ENCODE measurements at places on chromosomes 11 and 22.

DNA sequence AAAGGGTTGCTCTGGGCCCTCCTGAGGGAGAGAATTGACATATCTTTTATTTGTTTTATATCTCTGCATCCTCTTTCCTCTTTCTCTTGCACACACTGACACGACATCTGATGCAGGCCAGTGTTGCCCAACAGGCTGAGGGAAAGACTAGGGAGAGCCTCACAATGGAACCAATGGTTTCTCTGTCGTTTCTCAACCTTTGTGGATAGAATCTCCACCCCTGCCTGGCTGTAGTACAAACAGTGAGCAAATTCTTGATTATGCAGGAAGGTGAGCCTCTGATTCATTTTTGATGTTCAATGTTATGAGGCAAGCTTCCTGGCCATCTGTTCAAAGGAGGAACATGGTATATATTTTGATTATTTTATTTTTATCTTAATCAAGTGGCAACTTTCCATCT, 49.8 kb upstream of the PLET1 start:
- DNase-seq, result no peak

DNA sequence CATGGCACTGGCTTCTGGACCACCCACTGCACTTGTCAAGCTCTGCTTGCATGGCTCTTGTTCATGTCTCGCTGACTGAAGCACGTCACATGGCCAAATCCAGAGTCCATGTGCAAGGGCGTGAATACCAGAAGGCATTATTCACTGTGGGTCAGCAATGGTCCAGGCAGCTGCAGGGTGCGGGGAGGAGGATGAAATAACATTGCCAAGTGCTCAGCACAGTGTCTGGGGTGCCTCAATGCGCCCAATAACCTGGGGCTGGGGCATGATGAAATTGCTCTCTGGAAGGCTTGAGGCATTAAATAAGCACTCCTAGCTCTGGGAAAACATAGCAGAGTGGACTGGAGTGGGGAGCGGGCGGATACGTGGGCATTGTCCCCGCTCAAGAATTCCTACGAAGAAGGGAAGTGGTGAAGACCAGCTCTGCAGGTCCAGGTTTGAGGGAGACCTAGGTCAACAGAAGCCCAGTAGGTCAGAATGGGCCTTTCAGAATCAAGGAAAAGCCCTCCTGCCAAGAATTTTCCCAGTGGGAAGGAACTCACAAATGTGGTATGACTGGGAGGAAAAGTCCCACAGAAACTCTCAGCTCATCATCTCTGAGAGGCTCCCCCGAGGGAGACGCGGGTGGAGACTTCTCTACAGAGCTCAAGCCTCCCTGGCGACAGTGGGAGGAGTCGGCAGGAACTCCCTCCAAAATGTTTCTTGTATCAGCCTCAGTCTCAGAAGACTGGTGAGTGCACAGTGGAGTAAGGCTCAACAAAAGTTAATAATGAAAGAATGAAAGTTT, 15.3 kb upstream of the ACCSL start:
- DNase-seq, result no peak

DNA sequence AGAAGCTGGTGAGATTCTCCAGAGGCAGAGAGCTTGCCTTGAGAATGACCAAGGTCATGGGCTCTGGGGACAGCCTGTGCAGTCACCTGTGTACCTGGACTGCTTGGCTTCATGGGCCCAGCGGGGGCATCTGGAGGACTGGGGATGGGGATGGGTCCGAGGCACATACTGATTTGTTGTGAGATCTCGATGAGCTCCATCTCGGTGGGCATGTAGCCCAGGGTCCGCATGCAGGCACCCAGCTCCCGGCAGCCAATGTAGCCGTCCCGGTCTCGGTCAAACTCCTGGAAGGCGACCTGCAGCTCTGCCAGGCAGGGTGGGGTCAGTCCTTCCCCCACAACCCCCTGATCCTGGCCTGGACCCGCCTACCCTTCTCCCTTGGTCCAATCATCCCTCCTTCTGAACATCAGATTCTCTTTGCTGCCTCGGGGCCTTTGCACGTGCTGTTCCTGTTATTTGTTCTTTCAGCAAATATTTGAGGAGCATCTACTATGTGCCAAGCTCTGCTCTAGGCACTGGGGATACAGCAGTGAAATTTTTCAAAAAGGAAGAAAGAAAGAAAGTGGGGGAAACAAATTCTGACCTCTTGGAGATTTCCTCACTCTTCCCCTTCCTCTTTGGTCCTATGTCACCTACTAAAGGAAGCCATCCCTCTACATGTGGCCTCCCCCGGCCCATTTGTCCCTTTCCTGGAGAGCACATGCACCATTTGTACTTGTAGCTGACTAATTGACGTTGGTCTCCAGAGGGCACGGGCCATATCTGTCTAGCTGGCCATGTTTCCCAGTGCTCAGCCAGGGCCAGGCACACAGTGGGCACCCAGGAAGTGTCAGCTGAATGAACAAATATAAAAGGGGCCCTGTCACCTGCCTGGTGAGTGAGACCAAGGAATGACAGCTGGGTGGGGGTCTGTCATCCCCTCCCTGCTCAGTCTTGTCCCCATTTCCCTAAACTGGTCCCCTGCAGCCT, 2.1 kb downstream of the CABP2 start:
- no peak for DNase-seq

- DNase-seq, result no peak
Observed at GRCh38 chr22:44347549-44347948, 34.8 kb upstream of the SHISAL1 start.

- no peak for DNase-seq
Observed at GRCh38 chr11:117796872-117797529, at the start of gene DSCAML1. Gene DSCAML1 (minus strand): TSS chr11:117797216. CDS start chr11:117797079, 137 bp downstream.

GRCh38 chr11:33444835-33445594, 187.8 kb downstream of the HIPK3 start:
- DNase-seq, result no peak

DNA sequence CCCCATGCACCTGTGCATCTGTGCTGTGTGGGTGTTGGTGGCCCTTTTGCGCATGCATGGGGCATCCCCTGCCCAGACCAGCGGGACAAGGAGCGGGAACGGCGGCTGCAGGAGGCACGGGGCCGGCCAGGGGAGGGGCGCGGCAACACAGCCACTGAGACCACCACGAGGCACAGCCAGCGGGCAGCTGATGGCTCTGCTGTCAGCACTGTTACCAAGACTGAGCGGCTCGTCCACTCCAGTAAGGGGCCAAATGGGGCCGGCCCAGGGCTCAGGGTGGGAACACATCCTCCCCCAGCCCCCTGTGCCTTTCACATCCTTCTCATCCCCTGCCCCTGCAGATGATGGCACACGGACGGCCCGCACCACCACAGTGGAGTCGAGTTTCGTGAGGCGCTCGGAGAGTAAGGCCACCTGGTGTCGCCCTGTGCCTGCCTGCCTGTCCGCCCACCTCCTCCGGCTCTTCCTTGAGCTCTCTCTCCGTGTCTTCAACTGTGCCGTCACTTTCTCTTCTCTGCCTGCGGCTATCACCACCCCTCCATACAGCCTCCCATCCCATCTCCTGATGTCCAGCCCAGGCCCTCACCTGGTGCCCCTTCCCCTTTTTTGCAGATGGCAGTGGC, 10.6 kb downstream of the SELENOM start:
- no peak for DNase-seq

DNA sequence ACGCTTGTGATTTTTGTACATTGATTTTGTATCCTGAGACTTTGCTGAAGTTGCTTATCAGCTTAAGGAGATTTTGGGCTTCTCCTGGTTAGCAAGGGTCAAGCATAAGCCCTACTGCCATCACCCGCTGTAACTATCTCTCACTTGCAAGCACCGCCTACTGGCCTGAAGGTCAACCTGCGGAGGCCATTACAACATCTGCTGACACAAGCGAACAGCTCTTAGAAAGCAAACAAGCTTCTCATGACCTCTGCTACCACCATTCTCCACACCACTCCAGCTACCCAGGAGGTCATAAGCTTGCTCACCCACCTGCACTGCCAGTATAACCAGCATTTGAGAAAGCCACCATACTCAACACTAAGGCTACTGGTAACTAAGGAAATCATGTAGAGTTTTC, 288.4 kb upstream of the KIRREL3 start:
- no peak for DNase-seq

GRCh38 chr11:2310073-2310785, 8.4 kb downstream of the TSPAN32 start:
- DNase-seq, result no peak

DNA sequence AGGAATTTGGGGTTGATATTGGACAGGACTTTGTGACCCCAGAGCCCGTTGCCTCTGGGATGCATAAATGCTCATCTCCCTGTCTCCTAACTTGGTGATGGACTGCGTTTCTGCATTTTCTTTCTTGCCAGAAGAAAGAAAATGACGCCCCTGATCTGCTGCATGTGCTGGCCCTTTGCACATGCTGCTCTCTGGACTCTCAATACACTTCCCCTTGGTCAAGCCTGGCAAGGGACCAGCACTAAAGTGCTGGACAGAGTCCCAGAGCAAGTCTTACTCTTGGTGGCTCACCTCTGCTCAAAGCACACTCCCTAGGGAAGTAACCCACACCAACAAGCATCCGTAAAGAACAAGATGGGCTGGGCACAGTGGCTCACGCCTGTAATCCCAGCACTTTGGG, 40.7 kb downstream of the MYH9 start:
- DNase-seq, result no peak

GRCh38 chr11:89521294-89521693, 30.1 kb upstream of the NOX4 start:
- no peak for DNase-seq

GRCh38 chr11:61413496-61413895, 16.3 kb downstream of the CPSF7 start:
- DNase-seq, result no peak

GRCh38 chr11:13012056-13012661, 3.0 kb downstream of the RASSF10 start:
- no peak for DNase-seq

Data from HTR-8/SVneo (cell line).